Pericardium fibroblast (primary cell): ENCODE measurements at places on chromosomes 12 and 14. TPM values are rescaled to one million over a fixed set of nuclear protein-coding genes. Genes with fewer than 3 reads are reported as not detected.

The CLEC4C gene
- total RNA-seq: not detected in 2 replicates

The ENDOU gene
- total RNA-seq: not detected in 2 replicates

The TMEM119 gene
- total RNA-seq: 182 and 212 TPM in 2 replicates

The LRP1-AS gene
- not detected in 2 replicates for total RNA-seq

The ZNF641 gene
- 2.8 and 13.7 TPM in 2 replicates for total RNA-seq

The CBLN3 gene
- 3.1 and 6.9 TPM in 2 replicates for total RNA-seq

The FAM186B gene
- total RNA-seq: 0.23 TPM in 1 of 2 replicates, not detected in the other

The CAPZA3 gene
- total RNA-seq: not detected in 2 replicates

The CD69 gene
- not detected in 2 replicates for total RNA-seq

The RASAL1 gene
- total RNA-seq: not detected in 2 replicates

The RASSF3 gene
- total RNA-seq: 4.9 and 15.6 TPM in 2 replicates

The POTEG gene
- not detected in 2 replicates for total RNA-seq

The CMKLR1 gene
- total RNA-seq: 2.5 and 6.8 TPM in 2 replicates
